Non-pigmented ciliary epithelial cell (primary cell): ENCODE measurements at places on chromosomes 12 and 14.
A peak's percentile ranks its signal among the peaks of the same experiment; 100 is the strongest.

GRCh38 chr12:85156569-85156968 lies 120.4 kb downstream of the LRRIQ1 start:
- DNase-seq, result no peak

DNA sequence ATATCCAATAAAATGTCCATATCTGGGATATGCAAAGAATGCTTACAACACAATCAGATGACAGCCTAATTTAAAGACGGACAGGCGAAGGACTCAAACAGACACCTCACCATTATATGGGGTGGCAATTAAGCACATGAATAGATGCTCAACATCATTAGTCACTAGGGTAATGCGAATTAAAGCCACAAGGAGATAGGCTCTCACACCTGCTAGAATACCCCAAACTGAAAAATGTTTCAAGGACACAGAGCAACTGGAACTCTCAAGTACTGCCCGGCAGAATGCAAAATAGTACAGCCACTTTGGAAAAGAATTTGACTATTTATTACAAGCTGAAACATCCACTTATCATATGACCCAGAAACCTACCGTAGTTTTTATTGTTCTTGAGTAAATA lies 42.9 kb downstream of the FERMT2 start:
- DNase-seq, result no peak

GRCh38 chr12:58204071-58204470 lies 262.7 kb downstream of the ATP23 start:
- peak; percentile 4 for DNase-seq

GRCh38 chr14:60758885-60759284 lies 24.3 kb downstream of the MNAT1 start:
- DNase-seq, result no peak

GRCh38 chr12:104790296-104791125 lies 167.6 kb downstream of the SLC41A2 start:
- no peak for DNase-seq

DNA sequence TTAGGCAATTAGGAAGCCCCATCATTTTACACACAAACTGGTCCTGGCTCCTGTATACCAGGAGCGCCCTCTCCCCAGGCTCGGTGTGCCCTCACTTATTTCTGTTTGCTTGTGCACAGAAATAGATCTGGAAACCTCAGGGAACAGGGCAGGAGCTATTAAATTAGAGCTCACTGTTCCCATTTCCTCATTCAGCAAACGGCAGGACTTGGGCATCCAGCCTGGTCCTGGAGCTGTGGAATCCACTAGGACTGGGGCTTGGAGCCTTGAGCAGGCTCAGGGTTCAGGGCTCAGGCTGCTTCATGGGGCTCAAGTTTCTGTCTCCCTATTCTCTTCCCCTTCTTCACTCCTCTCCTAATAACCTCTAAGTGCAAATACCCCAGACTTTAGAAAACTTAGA lies 91.3 kb downstream of the VCPKMT start:
- DNase-seq, result no peak

DNA sequence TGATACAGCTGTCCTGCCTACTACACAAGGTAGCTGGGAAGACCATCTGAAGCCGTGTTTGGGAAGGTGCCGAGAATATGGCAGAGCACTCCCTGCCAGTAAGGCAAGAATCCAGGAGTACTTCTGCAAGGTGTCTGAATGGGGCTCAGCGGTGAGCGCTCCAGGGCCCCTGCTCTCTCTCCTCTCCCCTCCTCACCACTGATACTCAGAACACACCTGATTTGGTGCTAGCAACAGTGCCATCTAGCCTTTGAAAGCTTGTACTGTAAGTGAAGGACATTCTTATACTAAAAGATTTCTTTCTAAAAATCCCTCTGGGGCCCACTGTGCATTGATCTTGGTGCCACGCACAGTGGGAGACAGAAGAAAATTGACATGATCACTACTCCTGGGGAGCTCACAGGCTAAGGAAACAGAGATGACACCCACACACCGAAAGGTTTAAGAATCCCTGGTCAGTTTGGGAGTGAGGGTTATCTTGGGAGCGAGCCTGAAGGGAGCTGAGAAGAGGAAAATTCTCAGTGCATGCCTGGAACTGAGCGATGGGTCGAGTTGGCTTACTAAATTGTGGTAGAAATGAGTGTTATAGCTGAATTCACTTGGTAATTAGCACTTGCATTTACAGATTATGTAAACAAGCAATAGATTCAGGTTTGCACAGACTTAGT lies 216.9 kb downstream of the NTF3 start:
- DNase-seq, result no peak

GRCh38 chr12:51806896-51807295 lies 41.6 kb downstream of the FIGNL2 start:
- no peak for DNase-seq
